ENCODE measurements at places on chromosomes 16 and 17. TPM values are rescaled to one million over a fixed set of nuclear protein-coding genes. Genes with fewer than 3 reads are reported as not detected.
A peak's percentile ranks its signal among the peaks of the same experiment; 100 is the strongest.

GRCh38 chr16:67277294-67277998, 1.9 kb upstream of the PLEKHG4 start:
- peak; percentile 98 for DNase-seq

DNA sequence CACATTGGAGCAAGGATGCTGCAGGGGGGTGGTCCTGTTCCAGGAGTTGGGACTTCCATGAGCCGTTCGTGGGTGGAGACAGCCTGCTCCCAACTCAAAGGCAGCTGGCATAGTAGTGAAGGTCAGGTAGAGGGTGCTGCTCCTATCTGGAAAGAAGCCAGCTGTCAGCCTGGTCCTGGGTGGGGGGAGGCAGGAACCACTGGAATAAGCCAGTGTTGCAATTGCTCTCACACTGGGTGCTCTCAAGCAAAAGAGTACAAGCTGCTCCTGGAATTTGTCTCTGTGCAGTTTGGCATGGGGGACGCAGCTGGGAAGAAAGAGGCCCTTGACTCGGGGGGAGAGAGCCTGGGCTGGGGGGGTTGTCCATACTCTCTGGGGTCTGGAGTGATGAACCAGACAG, 8.7 kb downstream of the CACNG5 start:
- DNase-seq: no peak

GRCh38 chr16:73219176-73219575, 171.2 kb upstream of the ZFHX3 start:
- no peak for DNase-seq

DNA sequence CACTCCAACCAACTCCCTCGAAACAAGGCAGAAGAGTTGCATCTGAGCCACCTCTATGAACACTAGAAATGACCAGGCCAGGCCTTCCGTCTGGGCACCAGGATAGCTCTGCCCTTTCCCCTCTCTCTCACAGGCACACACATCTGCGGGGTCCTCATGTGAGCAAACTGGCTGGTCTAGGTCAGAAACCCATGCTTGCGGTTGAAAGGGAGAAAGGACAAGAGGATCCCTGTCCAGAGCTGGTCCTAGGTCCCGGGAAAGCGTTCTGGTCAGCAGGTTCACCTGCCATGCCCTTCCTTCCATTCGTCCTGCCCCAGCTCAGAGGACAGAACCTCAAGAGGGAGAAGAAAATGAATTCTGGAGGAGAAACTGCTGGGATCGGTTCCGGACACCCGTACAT, 2.7 kb downstream of the MNT start:
- no peak for DNase-seq

DNA sequence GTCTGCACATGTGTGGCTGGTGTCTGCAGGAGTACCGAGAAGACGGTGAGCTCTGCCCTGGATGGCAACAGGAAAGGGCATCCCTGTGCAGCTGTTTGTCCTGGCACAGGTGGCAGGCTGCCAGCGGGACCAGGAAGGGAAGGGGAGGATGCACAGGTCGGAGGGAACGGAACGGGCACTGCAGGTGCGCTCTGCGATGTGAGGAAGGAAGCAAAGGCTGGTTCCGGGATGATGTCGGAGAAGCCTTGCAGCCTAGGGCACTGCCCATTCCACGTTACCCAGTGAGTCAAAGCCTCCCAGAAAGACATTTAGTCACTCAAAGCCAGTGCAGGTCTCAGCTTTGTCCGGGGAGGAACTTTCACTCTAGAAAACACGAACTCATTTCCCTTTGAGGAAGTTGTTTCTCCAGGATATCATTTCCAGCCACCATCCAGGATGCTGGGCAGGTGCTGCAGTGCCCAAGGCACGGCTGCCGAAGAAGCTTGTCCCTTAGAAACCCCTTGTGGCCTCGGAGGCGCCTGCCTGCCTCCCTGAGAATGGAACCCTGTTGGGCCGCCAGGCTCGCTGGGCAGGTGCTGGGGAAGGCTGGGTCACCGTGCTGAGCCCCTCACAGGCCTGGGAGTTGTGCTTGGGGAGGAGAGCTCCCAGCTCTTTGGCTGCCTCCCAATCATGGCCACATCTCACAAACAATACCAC, 4.5 kb upstream of the TMEM235 start:
- peak; percentile 51 for DNase-seq

DNA sequence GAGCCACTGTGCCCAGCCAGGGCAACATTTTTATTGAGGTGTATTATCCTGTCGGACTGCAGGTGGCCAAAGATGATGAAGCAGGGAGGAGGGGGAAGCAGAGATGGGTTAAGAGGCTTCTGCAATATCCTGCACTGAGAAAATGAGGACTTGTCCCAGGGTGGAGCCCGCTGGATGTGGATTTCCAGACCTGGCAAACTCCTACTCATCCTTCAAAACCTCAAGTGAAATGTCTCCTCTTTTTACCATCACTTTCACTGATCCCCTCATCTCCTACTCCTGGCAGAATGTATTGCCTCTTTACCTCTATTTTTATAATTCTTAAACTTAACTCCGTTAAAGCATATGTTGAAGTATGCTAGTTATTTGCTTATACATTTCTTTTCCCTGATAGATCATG, 60.9 kb downstream of the MGAT5B start:
- DNase-seq: no peak

DNA sequence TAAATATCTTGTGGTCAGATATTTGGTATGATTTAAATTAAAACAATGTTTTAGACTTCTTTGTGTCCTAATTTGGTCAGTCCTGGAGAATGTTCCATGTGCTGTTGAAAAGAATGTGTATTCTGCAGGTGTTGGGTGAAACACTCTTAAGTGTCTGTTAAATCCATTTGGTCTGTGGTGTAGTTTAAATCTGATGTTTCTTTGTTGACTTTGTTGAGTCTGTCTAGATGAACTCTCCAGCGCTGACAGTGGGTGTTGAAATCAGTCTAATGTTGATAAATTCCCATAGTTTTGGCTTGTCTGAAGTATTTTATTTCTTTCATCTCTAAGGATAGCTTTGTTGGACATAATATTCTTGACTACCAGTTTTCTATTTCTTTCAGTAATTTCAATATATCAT, 18.8 kb downstream of the TANC2 start:
- no peak for DNase-seq

DNA sequence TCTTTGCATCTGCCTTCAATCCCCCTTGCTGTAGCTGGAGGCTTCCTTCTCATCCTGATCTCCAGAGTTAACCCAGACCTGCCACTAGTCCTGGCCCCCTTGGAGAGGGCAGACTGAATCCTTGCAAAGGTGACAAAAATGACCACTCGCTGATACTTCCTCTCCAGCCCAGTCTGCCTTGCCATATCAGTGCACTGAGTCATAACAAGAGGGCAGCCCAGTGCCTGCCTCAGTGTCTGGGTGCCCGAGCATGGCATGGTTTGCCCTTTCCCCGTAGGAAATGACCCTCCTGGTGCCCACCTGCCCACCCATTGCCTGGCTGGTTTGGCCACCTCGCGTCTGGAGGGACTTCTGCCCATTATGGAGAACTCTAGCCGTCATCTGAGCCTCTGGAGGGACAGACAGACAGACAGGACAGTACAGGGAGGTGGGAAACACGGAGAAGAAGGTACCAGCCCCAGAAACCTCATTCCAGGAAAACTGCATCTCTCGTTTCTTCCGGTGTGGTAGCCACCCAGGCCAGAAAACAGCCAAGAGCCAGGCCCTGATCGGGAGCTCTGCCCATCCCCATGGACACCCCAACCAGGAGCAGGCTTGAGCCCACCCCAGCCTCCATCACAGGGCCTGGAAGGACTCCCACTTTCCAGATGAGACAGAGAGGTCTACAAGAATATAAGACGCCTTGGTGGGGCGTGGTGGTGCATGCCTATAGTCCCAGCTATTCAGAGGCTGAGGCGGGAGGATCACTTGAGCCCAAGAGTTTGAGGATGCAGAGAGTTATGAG, 71.5 kb downstream of the SCNN1B start:
- DNase-seq: no peak

- DNase-seq: no peak
These were observed 6.5 kb upstream of the ATXN7L3 start for GRCh38 chr17:44205962-44206824.

GRCh38 chr17:59892251-59892923, 356 bp downstream of the TUBD1 start:
- no peak for DNase-seq

- DNase-seq: no peak
These were observed 35.5 kb downstream of the KSR1 start for GRCh38 chr17:27491713-27492190.

- DNase-seq: peak; percentile 62
These were observed at the start of gene SF3B3 for GRCh38 chr16:70523743-70524398. Gene SF3B3 (plus strand): TSS chr16:70523816. CDS start chr16:70526657, 2,841 bp downstream.

TMEM238L gene
- total RNA-seq: not detected

ZSCAN10 gene
- total RNA-seq: not detected

KRT32 gene
- total RNA-seq: 0.06 TPM

HOXB7 gene
- 13.2 TPM for total RNA-seq

SECTM1 gene
- 0.65 TPM for total RNA-seq
